ENCODE measurements at places on chromosomes 3 and 15. TPM values are rescaled to one million over a fixed set of nuclear protein-coding genes. Genes with fewer than 3 reads are reported as not detected.

- DNase-seq, result no peak
Observed at GRCh38 chr3:169303660-169304059, 359.9 kb downstream of the MECOM start.

GRCh38 chr3:159418571-159419526 is 569.8 kb upstream of the IL12A start:
- DNase-seq, result no peak

Gene UROC1
- polyA plus RNA-seq, result not detected

- DNase-seq, result no peak
Observed at GRCh38 chr3:118186051-118186450, 848.6 kb downstream of the IGSF11 start.

Gene PTH1R
- polyA plus RNA-seq, result not detected

GRCh38 chr3:33047842-33048834 is 48.8 kb downstream of the GLB1 start:
- no peak for DNase-seq
